HFF-Myc (cell line): ENCODE measurements at places on chromosomes 12 and 14.
A peak's percentile ranks its signal among the peaks of the same experiment; 100 is the strongest.

GRCh38 chr12:31118347-31119191, 44.9 kb downstream of the DDX11 start:
- no peak for DNase-seq

DNA sequence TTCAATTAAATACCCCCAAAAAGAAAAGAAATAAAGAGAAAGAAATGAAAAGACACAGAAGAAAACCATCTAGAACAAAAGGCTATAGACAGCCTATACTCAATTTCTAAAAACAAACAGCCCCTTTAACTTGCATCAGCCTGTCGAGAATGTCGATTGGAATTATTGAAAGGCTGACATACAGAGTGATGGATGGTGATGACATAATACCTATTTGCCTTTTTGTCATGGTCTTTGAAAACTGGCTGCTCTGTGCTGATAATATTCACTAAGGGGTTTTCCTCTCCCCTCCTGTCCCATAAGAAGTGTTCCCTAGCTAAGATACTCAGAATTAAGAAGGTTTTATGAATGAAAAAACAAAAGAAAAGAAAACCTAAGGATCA, 393.7 kb downstream of the SOX5 start:
- no peak for DNase-seq

DNA sequence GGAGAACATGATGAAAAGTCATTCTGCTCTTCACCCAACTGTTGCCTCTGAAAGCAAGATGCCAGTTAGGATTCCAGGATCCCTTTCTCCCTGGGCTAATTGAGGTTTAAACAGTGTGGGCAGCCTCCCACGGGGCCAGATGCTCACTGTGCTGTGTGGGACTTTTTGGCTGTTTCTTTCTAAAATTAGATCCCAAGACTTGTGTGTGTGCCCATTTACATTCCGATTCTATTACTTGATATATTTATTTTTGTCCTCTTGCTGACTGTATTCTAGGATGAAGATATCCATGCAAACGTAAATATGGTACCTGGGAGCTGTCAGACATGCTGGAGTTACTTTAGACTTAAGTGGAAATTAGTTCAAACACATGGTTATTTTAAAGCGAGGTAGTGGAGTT, 6.2 kb downstream of the IFT43 start:
- DNase-seq: no peak

GRCh38 chr12:132409495-132410295, 80.3 kb upstream of the FBRSL1 start:
- no peak for DNase-seq

DNA sequence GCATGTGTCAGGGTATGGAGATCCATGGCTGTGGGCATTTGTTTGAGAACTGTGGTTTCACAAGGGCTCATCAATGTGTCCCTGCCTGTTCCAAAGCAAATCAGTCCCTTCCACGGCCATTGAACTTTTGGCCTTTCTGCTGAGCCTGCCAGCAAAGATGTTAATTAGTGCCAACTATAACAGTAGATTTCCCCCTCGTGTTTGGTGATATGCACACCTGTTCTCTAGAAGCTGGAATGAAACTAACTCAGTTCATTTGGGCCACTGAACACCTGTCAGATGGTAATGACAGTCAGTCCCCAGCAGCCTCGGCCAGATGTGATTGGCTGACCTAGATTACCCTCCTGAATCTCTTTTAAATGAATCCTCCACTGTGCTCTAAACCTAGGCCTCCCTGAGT, 43.2 kb downstream of the IRAK3 start:
- DNase-seq: no peak

GRCh38 chr12:121748218-121748570, 35.6 kb downstream of the TMEM120B start:
- no peak for DNase-seq

- no peak for DNase-seq
Observed at GRCh38 chr14:32657081-32657480, 281.6 kb upstream of the NPAS3 start.

DNA sequence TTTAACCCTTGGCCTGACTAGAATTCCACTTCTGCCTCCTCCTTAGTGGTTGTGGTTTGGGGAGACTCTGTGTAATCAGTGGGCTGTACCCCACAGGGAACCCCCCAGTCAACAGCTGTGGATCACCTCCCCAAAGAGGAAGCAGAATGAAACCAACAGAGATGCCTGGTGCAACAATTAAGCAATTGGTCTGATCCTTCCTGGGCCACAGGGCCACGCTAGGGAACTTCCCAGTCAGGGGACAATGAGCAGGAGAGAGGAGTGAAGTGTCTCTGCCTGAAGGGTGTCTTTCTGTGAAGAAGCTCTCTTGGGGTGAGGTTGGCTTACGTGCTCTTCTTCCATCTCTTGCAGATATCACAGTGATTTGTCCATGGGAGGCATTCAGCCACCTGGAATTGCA, 8.2 kb downstream of the PDE6H start:
- no peak for DNase-seq

GRCh38 chr12:104502217-104502616, 45.5 kb downstream of the CHST11 start:
- DNase-seq: no peak

- DNase-seq: no peak
Observed at GRCh38 chr12:49907352-49907751, 3.7 kb upstream of the FAIM2 start.

DNA sequence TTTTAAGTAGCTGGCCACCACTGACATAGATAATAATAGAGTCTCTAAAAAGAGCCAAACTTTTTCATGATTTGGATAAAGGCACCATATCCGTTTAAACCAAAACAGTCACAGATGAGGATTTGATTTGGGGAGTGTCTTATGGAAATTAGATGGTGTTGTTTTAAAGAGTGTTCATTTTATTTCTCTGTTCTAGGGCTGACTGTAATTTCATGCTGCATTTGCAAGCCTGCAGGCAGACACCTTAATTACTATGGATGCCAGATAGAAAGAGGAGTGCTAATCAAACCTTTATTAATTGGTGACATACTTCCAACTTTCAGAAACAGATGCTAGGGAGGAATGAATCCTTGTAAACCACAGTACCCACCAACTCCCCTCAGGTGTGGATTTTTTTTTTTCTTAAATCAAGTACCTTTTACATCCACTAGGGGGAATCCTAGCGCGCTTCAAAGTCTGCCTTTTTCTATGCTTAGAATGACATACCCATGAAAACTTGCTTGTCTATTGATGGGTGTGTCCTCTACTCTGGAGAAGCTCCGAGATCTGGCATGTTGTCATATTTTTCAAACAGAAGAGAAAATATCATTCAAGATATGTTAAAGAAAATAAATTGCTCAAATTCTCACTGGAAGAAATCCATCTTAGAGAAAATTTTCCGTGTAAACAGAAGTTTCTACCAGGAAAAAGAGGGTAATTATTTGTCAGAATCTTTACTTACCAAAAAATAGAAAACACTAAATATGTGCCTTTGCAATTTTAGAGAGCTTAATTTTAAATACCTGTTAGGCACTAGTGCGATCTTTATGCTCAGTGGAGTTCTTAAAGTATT, 14.2 kb upstream of the PLXNC1 start:
- peak; percentile 25 for DNase-seq

GRCh38 chr12:31508436-31509150, 82.3 kb downstream of the DENND5B start:
- no peak for DNase-seq

DNA sequence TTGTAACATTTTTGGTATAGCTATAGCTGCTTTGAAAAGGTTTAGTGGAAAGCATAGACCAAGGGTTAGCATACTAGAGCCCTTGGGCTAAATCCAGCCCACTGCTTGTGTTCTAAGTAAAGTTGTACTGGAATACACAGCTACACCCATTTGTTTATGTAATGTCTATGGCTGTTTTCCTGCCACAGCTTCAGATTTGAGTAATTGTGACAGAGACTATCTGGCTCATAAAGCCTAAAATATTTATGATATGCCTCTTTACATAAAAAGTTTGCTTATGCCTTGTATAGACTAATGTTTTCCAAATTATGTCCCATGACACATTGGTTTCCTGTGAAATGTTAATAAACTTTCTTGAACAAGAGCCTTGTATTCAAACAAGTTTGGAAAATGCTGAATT, 234.8 kb upstream of the ATP2B1 start:
- no peak for DNase-seq

GRCh38 chr12:49091836-49092085, 2.8 kb downstream of the DHH start:
- no peak for DNase-seq

- no peak for DNase-seq
Observed at GRCh38 chr14:94659256-94659655, 47.1 kb downstream of the SERPINA3 start.
